ENCODE measurements at places on chromosomes 3 and 15.

DNA sequence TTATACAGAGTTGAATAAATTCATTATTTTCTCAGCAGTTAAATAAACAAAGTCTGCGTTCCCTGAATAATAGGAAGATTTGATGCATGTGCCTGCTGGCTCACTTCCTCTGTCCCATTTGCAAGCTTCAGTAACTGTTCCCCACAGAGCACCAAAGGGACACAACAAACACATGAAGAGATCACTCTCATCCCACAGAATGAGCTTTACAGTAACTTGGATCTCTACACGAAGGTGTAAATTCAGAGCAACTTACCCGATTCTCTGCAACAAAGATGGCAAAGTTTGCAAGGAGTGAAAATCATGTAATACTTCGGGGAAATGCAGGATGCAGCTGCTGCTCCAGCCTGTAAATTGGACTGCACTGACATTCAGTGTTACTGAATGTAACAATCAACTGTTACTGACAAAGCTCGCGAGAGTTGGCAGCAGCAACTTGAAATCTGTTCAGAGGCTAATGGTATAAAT lies at the start of gene BCHE:
TSS of gene BCHE (minus strand) at position 366 of the 468 bp plus-strand sequence. CDS start 6,390 bp downstream, outside the sequence.
- no peak for DNase-seq

- DNase-seq = no peak
Observed at GRCh38 chr3:143822374-143822773, 25.9 kb downstream of the SLC9A9 start.

DNA sequence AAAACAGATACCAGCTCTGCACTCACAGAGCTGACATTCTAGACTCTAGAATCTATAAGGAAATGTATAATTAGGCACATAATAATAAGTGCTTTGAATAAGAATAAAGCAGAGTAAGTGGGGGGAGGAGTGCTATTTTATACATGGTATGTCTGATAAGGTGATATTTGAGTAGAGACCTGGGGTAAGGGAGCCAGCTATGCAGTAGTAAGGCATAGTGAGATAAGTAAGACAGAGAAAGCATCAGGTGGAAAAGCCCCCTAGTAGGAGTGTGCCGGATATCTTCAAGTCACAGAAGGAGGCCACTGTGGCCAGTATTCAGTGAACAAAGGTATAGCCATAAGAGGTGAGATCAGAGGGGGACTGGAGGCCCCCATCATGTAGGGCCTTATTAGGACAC lies 3.0 kb downstream of the SS18L2 start:
- no peak for DNase-seq

DNA sequence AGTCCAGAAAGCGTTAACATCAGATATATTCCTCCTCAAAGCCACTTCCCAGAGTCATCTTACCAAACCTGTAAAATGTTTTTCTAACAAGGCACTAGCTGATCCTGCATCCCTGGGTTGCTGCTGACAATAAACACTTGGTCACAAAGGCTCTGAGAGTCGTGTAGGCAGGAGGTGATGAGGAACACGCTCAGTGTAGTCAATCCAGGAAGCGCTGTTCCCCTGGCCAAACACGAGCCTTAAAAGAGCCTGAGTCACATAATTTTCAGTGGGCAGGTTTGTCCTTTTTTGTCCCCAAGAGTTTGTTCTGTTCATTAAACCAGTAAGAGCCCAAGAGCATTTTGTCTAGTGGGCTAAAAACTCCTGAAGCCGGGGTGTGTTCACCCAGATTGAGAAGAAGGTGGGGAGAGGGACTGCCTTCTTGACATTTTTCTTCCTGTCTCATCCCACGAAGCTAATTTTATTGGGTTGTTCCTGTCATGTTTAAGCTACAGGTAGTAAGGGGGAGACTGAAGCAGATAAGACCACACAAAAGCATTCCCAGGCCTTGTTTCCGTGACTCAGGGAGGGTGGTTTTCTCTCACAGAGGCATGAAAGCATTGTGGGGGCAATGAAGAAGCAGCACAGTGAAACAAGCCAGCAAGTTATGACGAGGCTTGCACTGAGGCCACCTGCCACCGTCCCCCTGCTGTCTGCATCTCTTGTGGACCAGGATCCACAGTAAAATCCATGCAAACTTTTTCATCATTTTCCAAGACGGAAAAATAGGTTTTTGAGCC lies 73.7 kb downstream of the FOXB1 start:
- DNase-seq = no peak

DNA sequence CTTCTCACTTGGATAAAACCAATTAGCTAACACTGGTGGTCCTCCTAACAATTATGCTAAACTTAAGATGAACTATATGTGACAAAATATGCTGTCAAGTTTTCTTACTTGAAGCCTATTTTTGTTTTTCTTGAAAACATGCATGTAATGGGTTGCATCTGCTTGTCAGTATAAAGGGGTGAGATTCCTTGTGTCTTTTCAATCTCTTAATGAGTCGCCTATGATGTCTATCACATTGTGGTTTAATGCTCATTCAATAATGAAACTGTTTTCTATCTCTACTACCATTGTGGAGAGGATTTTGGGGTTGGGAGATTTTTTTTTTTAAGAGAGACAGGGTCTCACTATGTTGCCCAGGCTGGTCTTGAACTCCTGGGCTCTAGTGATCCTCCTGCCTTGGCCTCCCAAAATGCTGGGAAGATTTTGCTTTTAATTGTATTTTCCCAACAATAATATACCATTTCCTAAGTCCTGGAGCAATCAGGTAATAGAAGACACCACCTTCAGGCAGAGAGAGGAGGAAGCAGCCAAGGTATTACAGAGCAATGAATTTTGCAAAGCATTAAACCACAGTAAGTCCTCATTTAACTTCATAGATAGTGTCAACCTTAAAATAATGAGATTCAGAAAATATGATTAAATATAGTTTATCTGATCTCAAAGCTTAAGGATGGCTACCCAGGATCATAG lies 17.4 kb upstream of the TRMT10C start:
- no peak for DNase-seq

- DNase-seq = peak; percentile 46
Observed at GRCh38 chr3:126355777-126356372, 1.3 kb downstream of the KLF15 start.

- no peak for DNase-seq
Observed at GRCh38 chr15:95718441-95718840, 612.1 kb upstream of the NR2F2 start.

DNA sequence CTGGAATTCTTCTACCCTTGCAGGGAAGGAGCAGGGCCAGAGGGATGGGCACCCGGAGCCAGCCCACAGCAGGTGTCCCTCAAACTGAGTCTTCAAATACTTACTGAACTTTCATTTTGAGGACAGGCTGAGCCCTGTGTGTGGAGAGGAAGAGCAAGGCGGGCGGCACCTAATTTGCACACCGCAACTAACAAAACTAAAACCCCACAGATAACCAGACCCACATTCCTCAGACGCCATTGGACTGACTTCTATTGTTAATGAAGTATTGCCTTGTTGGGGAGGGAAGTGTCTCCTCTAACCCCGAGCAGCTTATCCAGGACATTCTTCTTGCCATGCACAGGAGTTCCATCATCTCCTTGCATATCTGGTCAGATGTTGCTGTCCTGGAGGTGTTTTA lies 105.2 kb upstream of the NR2E3 start:
- no peak for DNase-seq

GRCh38 chr3:45606991-45607712 lies 12.6 kb downstream of the LIMD1 start:
- no peak for DNase-seq

DNA sequence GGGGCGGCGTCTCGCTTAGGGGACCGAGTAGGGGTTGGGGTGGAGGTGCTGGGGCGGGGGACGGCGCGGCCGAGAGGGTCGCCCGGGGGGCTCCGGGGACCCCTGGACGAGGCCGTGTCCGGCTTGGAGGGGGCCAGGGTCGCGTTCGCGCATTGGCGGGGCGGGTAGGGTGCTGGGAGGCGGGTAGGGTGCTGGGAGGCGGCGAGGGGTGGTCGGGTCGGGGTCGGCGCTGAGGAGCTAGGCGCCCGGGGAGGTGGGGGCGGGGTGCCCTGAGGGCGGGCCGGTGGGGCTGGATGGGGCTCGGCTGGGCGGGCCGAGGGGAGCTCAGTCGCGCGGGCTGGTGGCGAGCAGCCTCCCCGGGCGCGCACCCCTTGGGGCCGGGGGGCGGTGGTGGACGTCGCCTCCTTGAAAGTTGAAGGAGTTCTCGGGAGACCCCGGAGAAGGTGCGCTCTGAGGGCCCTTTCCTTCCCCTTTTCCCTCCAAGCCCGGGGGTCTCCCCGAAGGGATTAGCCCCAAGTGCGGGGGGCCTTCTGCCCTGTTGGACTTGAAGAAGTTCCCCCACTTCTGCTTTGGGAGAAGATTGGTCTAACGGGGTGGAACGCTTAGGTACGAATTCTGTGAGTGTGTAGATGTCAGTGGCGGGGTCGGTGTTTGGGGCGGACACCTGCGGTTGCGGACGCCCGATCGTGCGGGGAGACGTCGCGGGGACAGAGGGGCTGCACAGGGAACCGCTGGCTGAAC lies 543 bp downstream of the MEF2A start:
- peak; percentile 23 for DNase-seq

DNA sequence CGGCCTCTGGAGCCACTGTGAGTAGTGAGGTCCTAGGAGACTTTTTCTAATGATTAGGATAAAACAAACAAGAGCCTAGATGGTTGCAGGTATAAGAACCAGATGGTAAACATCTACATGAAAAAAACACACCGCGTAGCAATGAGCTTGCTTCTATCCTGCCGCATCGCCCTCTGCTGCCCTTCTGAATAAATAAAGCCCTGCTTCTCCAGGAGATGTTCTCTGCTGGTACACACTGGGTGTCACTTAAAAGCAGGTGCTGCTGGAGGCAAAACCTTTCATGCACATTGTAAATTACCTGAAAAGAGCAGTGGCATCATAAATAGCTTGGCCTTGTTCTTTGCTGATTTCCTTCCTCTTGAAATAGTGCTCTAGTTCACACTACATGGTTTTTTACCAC lies 164.4 kb upstream of the TOPAZ1 start:
- DNase-seq = no peak

DNA sequence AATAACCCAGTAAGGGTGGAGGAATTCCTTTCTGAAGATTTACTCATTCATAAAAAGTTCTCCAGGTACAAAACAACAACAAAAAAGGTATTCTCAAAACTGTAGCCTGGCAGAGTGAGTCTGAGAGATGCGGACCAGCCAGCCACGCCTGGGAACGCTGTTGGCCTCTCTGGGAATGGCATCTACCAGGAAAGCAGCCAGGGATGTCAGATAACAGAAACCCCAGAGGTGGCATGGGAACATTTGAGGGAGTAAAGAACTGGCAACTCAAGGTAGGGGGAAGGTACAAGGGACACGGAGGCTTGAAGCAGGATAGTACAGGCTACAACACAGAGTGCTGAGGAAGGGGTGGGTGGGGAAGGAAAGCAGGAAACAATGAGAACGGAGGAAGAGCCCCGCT lies 7.1 kb upstream of the AP3S2 start:
- DNase-seq = no peak

DNA sequence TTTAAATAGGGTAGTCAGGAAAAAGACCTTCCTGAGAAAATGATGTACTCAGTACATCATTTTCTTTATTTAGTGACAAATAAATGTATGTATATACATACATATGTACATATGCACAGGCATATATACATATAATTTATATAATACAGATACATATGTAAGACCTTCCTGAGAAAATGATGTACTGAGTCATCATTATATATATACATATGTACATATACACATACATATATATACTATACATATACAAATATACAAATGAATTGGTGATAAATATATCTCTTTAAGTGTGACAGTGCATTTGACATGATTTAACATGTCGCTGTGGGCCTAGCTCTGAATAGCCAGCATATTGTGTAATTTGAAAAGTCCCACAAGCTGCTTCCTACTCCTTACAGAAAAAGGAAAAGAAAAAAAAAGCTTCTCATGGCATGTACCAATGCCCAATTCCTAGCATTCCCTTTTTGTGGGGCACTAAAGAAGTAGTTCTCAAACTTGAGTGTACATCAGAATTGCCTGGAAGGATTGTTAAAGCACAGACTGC lies 208.1 kb upstream of the UMPS start:
- DNase-seq = no peak

DNA sequence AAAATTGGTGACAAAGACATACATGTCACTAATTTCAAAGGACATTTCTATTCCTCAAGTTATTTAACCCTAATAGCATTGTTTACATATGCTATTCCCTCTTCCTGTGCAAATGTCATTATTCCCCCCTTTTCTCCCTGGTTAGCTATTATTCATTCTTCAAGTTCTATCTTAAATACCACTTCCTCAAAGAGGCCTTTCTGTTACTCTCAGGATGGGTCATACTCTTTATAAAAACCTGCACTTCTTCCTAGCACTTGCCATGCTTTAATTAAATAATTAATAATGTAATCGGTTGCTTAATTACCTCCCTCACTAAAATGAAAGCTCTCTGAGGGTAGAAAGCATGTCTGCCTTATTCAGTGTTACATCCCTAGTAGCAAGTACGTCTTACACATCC lies 88.5 kb downstream of the XRN1 start:
- no peak for DNase-seq
